ENCODE measurements at places on chromosomes 12 and 14. TPM values are rescaled to one million over a fixed set of nuclear protein-coding genes. Genes with fewer than 3 reads are reported as not detected.

PTPRQ gene
- not detected for total RNA-seq

DNA sequence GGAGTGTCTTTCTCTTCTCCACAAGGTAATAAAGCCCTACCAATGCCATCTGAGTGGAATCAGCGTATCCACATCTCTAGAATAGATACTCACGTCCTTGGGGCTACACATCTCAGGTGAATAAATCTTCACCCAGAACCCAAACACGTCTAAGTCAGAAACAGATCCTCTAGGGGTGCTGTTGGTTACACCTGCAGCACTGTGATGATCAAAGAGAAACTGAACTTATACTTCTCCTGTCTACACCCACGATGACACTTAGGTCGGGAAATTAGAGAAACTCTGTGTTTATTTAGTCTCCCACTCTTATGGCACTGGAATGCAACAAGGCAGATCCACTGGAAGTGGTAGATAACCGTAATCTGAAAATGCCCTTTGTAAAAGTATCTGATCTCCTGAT is 46.2 kb downstream of the WIF1 start:
- no peak overlapping the region for H3K4me3 ChIP-seq
- no peak overlapping the region for H3K27ac ChIP-seq
- H3K36me3 ChIP-seq, result no peaks in the 10 kb centered on the region

GRCh38 chr12:96811083-96811482 is 96.0 kb upstream of the NEDD1 start:
- no peaks in the 10 kb centered on the region for H3K4me1 ChIP-seq
- DNase-seq, result no peak
- H3K27ac ChIP-seq, result no peak overlapping the region
- no peak overlapping the region for H3K4me3 ChIP-seq
- H3K36me3 ChIP-seq, result no peaks in the 10 kb centered on the region

DNA sequence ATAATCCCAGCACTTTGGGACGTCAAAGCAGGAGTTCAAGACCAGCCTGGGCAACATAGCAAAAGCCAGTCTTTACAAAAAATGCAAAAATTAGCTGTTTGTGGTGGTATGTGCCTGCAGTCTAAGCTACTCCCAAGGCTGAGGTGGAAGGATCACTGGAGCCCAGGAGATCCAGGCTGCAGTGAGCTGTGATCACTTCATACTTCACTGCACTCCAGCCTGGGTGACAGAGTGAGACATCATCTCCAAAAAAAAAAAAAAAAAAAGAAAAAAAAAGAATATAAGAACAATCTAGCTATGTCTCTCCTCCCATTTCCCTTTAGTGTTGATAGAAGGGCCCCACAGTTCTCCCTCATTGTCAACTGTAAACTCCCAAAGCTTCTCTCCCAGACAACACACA is 3.5 kb upstream of the BCAT1 start:
- no peak for DNase-seq
- H3K27ac ChIP-seq, result no peak overlapping the region
- no peaks in the 10 kb centered on the region for H3K36me3 ChIP-seq
- H3K27me3 ChIP-seq, result no peaks in the 10 kb centered on the region
- no peak overlapping the region for H3K4me3 ChIP-seq
- H3K4me1 ChIP-seq, result peaks cover 4% of the 10 kb centered on the region

DNA sequence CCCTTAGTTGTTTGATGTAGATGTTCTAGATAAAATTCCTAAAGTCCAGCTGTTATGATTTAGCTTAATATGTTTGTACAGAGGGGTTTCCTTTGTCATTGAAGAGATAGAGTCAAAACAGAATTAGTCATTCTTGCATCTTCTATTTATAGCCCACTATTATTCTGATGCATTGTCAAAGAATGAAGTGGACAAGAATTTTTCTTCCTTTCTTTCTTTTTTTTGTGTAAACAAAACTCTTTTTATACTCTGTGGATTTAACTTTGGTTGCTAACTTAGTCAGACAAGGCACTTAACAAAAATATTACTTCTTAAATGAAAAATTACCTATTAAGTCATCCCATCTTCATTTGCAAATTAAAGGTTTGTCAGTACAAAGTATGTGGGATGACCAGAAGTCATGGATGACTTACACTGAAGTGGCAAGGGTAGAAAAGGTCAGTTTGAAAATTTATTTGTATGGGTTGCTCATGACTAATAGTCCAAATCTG is 215.6 kb upstream of the DDHD1 start:
- H3K4me3 ChIP-seq, result no peak overlapping the region
- no peaks in the 10 kb centered on the region for H3K27me3 ChIP-seq
- DNase-seq, result no peak
- no peaks in the 10 kb centered on the region for H3K4me1 ChIP-seq

GARIN6 gene
- not detected for total RNA-seq

KRT85 gene
- total RNA-seq, result not detected

GRCh38 chr12:98149270-98149669 is 366.1 kb upstream of the TMPO start:
- H3K27me3 ChIP-seq, result no peaks in the 10 kb centered on the region
- no peak overlapping the region for H3K4me3 ChIP-seq
- no peaks in the 10 kb centered on the region for H3K36me3 ChIP-seq
- H3K27ac ChIP-seq, result no peak overlapping the region
- DNase-seq, result no peak

DNA sequence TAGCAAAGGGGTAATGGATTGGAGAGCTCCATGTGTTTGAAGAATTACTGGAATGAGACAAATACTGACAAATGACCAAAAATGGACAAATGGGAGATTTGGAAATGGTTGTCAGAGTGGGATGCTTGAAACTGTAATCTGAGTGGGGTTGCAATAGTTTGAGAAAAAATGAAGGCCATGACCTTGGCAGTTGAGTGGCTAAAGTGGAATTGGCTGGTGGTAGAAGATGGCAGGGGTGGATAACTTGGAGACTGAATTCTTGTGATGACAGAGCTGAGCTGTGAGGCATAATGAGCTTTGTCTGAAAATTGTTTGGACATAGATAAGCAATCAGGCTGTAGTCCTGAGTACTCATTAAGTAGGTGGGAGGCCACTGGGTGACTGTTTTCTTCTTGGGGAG is 222.5 kb upstream of the PRICKLE1 start:
- DNase-seq, result no peak
- no peaks in the 10 kb centered on the region for H3K36me3 ChIP-seq
- no peaks in the 10 kb centered on the region for H3K4me1 ChIP-seq
- no peak overlapping the region for H3K27ac ChIP-seq
- no peaks in the 10 kb centered on the region for H3K27me3 ChIP-seq
- no peak overlapping the region for H3K4me3 ChIP-seq

GRCh38 chr12:56955631-56956256 is 1.7 kb downstream of the RDH16 start:
- no peaks in the 10 kb centered on the region for H3K36me3 ChIP-seq
- no peak overlapping the region for H3K27ac ChIP-seq

GRCh38 chr14:89607453-89607852 is 190.4 kb upstream of the FOXN3 start:
- H3K27ac ChIP-seq, result no peak overlapping the region
- peaks cover 41% of the 10 kb centered on the region for H3K36me3 ChIP-seq
- peaks cover 2% of the 10 kb centered on the region for H3K4me1 ChIP-seq
- H3K27me3 ChIP-seq, result no peaks in the 10 kb centered on the region
- no peak overlapping the region for H3K4me3 ChIP-seq
- DNase-seq, result no peak

SERPINA12 gene
- not detected for total RNA-seq

- H3K27ac ChIP-seq, result no peak overlapping the region
- no peaks in the 10 kb centered on the region for H3K27me3 ChIP-seq
- H3K4me1 ChIP-seq, result no peaks in the 10 kb centered on the region
These were observed 78.8 kb upstream of the NRXN3 start for GRCh38 chr14:78091361-78091760.

DNA sequence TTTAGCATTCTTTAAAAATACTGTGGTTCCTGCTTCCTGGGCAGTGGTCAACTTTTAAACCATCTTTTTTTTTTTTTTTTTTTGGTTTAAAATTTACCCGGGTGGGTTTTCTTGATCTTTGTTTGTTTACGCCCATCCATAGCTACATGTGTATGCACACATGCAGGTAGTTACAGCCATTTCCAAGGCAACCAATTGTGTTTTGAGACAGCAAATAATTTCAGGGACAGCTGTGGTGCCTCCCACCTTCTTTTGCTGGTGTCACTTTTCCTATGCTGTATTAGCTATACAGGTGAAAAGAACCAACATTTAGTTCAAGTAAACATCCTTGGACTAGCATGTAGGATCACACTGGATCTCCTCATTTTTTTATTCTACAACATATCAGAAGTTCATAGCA is 52.0 kb upstream of the PSMA6 start:
- no peaks in the 10 kb centered on the region for H3K36me3 ChIP-seq
- no peak for DNase-seq
- H3K27ac ChIP-seq, result no peak overlapping the region
- H3K4me3 ChIP-seq, result no peak overlapping the region
- no peaks in the 10 kb centered on the region for H3K4me1 ChIP-seq
- no peaks in the 10 kb centered on the region for H3K27me3 ChIP-seq

GRCh38 chr12:42921741-42922504 is 332.4 kb upstream of the PRICKLE1 start:
- H3K36me3 ChIP-seq, result no peaks in the 10 kb centered on the region
- DNase-seq, result no peak
- H3K27me3 ChIP-seq, result no peaks in the 10 kb centered on the region
- no peak overlapping the region for H3K27ac ChIP-seq
- no peak overlapping the region for H3K4me3 ChIP-seq
- no peaks in the 10 kb centered on the region for H3K4me1 ChIP-seq

EML5 gene
- 0.81 TPM for total RNA-seq

DNA sequence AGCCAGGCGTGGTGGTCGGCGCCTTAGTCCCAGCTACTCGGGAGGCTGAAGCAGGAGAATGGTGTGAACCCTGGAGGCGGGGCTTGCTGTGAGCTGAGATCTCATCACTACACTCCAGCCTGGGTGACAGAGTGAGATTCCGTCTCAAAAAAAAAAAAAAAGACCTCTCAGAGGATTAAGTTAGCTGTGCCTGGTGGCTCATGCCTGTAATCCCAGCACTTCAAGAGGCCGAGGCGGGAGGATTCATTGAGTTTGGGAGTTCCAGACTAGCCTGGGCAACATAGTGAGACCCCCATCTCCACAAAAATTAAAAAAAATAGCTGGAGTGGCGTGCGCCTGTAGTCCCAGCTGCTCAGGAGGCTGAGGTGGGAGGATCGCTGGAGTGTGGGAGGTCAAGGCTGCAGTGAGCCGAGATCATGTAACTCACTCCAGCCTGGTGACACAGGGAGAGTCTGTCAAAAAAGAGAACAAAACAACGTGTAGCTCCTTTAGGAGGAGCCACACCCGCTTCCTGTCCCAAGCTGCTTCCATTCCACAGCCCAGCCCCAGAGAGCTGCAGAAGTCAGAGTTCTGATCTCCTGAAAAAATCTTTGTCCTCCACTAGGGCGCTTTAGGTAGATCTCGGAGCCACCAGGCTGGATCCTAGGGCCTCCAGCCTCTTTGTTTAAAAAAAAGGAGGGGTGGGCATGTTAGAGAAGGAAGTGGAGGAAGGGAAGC is 11.5 kb upstream of the ULK1 start:
- H3K27me3 ChIP-seq, result no peaks in the 10 kb centered on the region
- H3K27ac ChIP-seq, result no peak overlapping the region
- H3K4me3 ChIP-seq, result no peak overlapping the region
- H3K4me1 ChIP-seq, result no peaks in the 10 kb centered on the region

SLC35E3 gene
- 17.9 TPM for total RNA-seq

DNA sequence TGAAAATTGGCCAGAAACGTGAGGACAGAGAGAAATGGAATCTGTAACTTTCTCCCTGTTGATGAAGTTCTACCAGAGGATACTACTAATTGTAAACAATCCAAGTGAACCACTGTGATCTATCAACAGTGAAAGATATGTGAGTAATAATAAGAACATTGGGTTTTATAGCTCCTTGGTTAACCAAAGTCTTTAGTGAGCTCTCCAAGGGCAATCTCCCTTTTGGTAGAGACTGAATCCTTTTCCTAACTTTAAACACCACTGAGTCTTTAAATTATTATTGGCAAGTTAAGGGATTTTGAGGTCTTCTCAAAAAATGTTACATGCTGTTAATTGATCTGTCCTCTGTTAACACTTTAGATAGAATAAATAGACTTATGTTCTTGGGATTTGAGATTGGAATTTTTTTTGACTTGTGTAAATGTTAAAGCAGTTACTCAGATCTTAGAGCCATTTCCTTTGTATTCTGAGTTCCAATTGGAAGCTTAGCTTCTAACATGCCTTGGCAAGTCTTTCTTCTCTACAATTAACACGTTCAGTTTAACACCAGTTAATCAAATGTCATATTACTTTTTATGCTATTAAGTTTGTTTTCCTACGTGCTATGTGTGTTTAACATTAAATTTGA is 338.2 kb upstream of the DDHD1 start:
- no peak overlapping the region for H3K4me3 ChIP-seq
- peaks cover 4% of the 10 kb centered on the region for H3K4me1 ChIP-seq
- no peak for DNase-seq

C1QL4 gene
- total RNA-seq, result 1.9 TPM

- peaks cover 12% of the 10 kb centered on the region for H3K4me1 ChIP-seq
- no peak overlapping the region for H3K4me3 ChIP-seq
These were observed 86.5 kb downstream of the SLC25A47 start for GRCh38 chr14:100409651-100410050.

DNA sequence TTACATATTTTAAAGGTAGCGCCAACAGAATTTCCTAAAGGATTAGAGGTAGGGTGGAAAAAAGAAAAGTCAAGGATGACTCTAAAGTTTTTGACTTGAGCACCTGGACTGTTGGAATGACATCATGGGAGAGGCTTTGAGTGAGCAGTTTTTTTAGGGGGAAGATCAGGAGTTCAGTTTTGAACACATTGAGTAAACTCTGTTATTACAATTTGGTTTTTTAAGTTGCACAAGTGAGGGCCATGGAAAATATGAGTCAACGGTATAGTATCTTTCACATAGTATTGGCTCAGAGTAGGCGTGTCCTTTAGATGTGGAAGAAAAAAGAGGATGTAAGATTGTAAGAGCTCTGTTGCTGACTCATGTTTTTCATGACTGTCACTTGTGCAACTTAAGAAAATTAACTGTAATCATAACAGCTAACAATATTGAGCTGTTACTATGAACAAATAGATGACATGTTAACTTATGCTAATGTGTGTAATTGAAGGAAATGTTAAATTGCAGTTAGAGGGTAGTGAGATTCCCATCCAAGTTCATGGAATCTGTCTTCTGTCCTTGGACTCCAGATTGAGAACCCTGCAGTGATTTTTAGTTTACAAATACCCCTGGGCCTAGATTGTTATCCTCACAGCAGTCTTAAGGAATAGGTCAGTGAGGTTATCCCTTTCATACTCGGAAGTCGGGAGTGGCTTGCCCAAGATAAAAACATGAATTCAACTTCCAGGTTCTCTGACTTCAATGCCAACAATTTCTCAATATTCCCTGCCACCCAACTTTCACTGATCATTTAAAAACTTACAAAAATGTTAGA is 48.2 kb upstream of the ATP2B1 start:
- no peak for DNase-seq
- no peaks in the 10 kb centered on the region for H3K4me1 ChIP-seq
- no peak overlapping the region for H3K27ac ChIP-seq
- no peaks in the 10 kb centered on the region for H3K27me3 ChIP-seq
- no peaks in the 10 kb centered on the region for H3K36me3 ChIP-seq

DNA sequence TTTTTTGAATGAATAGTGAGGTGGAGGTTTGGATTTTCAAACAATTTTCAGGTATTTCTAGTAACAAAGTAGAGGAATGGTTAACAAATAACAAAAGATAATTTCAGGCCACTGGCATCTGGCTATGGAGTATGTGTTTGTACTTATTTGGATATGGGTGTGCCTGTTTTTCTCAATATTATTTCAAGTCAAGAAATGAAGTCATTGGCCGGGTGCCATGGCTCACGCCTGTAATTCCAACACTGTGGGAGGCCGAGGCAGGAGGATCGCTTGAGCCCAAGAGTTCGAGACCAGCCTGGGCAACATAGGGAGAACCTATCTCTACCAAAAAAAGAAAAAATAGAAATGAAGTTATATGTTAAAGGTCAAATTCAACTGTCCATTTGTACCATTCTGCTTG is 13.9 kb downstream of the SLC35E3 start:
- DNase-seq, result no peak
- H3K36me3 ChIP-seq, result peaks cover 11% of the 10 kb centered on the region
- no peak overlapping the region for H3K27ac ChIP-seq
- H3K4me1 ChIP-seq, result no peaks in the 10 kb centered on the region
- H3K4me3 ChIP-seq, result no peak overlapping the region
- H3K27me3 ChIP-seq, result no peaks in the 10 kb centered on the region
